NAMALWA (cell line): ENCODE measurements at places on chromosomes 16 and 17.

- DNase-seq, result no peak
Observed at GRCh38 chr17:19363114-19363438, 553 bp upstream of the B9D1 start.

DNA sequence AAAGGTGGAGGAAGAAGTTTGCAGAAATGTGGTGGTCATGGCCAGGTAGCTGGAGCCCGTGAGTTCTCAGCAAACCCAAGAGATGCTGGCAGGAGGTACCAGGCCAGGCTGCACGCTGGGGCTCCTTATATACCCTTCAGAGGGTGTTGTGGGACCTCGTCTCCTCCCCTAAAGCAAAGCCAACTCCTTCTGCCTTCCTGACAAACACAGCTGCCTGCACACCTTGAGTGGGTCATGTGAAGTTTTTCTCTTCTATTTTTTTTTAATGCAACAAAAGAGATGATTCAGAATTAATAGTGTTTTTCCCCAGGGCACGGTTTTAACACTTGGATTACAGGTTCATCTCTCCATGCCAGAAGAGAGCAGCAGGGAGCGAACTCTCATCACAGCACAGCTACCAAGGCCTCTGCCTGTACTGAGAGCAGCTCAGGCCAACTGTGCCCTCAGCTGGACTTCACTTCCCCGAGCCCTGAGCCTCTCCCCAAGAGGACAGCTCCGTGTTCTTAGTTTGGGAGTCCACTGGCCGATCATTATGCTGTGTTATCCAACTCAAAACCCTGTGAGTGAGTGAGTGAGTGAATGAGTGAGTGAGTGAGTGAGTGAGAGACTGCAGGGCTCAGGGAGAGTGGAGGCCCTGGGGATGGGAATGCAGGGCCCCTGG is at the start of gene KRT15:
KRT15 (minus strand) TSS at position 102 of the 661 bp plus-strand sequence; CDS start at position 39, 63 bp downstream.
- no peak for DNase-seq

DNA sequence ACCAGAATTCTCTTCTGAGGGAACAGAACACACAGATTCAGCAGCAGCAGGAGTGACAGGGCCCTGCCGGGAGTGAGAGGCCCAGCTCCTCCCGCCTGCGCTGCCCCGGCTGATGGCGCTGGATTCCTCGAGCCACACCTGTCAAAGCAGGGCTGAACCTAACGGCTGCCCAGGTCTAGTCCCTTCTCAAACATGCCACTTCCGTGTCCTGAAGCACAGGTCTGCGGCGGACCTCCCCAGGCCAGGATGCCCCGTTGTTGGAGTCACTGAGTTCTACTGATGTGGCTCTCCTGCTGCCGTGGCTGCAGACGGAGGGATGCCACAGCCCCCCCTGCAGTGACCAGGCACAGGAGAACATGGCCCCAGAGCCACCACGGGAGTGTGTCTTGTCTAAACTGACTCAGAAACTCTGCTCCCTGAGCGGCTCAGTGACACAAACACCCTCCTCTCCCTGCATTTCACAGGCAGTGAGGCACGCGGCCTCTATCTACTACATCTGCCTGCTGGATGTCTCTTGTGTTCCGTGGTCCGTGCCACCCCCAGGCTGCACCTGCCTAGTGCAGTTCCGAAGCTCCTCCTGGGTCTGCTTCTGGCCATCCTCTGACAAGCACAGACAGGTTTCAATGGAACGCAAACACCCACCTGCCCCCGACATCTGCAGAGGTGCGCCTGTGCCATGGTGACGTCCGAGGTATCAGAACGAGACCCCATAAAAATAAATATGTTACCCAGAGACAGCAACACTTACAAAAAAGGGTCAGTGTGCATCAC is 44.7 kb upstream of the DNAH17 start:
- DNase-seq, result no peak

DNA sequence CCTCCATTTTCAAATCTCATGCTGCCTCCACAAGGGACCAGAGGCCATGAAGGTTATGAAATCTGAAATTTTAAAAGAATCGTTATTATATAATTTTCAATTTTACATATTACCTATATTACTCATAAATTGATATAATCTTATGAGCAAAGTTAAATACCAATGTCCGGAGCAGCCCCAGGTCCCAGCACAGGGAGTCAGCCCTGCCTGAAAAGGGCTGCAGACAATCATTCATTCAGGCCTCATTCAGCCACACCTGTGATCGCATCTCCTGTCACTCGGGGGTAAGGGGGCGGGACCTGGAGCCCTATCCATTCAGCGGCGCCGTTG is 172.5 kb downstream of the AHSP start:
- DNase-seq, result no peak

DNA sequence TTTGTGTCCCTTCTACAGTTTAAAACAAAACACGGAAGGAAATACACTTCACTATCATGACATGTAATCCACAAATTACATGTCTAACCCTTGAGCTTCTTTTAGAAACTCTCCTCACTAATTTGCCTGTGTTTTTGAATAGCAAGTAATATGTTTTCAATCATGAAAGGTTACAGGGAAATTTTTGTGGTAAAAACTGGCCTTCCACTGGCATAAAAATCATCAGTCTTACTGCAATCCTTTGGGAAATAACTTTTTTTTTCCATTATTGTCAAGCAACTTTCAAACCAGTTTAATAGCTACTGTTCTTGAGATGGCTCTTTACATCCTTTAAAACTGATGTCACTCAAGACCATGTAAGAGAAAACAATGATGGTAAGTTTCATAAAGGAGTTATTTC is 27.0 kb downstream of the MYO1D start:
- no peak for DNase-seq

DNA sequence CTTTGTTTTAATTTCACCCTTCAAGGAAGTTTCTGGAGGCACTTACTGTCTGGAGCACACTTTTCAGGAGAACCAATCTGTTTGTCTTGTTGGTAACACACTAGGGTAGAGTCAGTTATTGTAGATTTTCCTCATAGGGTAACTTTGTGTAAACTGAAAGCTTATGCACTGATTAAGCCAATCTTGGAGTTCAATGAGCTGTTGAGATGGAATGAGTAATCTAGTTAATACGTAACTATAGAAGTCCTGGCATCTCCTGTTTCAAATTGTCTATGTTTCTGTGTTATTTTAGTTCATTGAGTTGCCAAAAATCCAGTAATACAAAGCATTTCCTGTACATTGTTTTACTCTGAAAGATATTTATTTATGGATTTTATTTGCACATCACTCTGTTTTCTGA is 111.6 kb upstream of the HAS3 start:
- DNase-seq, result no peak
